Right ventricle myocardium superior (tissue), 1 donor: ENCODE measurements at places on chromosomes 2 and 18. TPM values are rescaled to one million over a fixed set of nuclear protein-coding genes. Genes with fewer than 3 reads are reported as not detected.

Gene CACNB4
- total RNA-seq = 0.46 TPM

Gene LINC00305
- not detected for total RNA-seq

Gene TTN
- 3,113 TPM for total RNA-seq

Gene FMNL2
- total RNA-seq = 6.1 TPM

DNA sequence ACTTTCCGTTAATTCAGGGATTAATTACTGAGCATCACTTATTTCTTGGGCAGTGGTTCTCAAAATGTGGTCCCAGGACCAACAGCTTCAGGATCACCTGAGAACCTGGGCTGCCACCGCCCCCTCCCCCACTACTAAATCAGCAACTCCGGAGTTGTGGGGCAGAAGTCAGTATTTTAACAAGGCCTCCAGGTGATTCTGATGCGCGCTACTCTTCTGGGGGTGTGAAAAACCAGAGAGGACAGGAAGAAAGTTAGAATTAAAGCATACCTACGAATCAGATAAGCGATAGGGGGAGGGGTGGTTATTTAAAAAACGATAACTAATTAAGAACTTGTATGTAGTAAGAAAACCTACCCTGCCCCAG lies 319 bp downstream of the ZSCAN30 start:
- DNase-seq = no peak

DNA sequence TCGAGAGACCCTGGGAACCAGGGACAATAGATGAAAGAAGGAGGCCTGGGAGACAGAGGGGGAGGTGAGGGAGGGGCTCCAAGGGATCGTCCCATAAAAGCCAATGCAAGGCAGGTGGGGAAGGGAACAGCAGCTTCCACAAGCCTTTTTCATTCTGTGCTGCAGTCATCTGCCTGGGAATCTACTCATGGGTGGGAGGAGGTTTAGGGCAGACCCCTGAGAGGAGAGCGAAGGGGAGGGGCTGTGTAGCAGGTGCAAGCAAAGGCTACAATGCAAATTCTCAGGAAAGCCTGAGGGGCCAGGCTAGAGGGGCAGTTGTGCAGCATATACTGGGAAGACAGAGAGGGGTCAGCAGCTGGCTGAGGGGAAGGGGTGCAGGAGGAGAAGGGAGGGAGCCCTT lies 135.4 kb downstream of the SETBP1 start:
- DNase-seq = no peak

DNA sequence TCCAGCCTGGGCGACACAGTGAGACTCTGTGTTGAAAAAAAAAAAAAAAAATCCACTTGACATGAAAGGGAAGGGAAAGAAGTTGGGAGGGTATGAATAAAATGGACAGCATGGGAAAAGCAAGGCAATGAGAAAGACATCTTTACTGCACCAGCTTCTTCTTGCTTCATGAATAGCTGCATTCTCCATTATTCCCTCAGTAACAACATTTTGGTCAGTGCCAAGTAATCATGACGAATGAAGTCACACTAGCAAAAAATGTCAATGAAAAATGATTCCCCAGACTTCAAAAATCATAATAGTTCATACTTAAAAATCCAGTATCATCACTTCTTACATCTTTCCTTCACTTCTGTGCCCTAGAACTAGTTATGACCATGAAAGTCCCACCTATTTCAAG lies 30.4 kb downstream of the ADAM17 start:
- DNase-seq = no peak

GRCh38 chr2:147311058-147311430 lies 533.8 kb upstream of the ACVR2A start:
- no peak for DNase-seq

DNA sequence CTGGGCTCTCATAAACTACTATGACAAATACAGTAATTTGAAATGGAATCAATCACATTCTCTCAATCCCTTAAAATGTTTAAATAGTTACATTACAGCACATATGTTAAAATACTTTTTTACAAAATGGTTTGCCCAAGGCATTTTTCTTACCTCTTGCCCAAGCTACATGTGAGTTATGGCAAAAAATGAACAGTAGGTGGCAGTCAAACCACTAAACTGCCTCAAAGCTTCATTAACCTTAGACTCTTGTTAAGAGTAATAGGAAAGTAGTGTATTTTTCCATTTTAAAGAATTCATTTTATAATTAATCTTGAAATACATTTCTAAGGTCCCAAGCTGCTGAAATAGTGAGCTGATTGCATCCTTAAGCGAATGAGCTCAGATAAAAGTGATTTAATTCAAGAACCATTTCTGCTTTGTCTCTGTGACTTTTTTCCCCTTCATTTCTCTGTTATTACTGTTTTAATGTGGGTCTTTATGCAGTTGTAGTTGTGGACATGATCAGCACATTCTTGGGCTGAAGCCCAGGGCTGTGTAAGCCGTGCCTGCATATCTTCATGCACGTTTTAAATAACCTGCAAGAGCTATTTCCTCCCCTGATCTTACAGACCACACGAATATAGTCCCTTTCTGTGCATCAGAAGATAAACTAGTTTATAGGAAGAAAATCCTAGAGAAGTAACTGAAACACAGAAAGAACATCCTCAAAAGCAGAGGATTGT lies 311.8 kb downstream of the LNPK start:
- DNase-seq = no peak

DNA sequence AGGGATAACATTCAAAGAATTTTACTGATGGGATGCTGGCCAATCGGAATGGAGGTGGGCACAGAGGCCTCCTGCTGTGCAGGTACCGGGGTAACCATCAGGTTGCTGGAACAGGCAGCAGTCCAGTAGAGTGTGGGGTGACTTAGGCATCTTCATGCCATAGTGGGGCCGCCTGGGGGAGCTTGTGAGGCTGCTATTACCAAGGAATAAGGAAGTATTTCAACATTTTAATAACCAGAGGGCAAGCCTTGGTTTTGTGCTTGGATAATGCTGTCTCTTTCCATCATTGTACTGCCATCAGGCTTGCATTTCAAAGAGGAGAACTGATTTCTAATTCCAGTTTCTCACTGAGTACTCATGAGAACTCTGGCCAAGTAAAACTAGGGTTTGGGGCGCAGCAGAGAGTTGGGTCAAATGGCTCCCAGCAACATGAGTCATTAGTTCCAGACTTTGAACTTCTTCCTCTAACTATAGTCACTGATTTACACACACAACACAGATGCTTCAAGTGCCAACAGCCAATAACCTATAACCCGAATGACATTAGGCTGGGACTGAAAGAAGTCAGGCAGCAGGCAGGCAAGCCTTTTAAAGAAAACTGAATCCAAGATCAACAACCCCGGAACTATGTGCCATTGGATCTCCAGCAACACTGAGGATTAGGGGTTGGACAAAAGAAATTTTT lies 56.1 kb upstream of the FHL2 start:
- DNase-seq = peak; percentile 58

DNA sequence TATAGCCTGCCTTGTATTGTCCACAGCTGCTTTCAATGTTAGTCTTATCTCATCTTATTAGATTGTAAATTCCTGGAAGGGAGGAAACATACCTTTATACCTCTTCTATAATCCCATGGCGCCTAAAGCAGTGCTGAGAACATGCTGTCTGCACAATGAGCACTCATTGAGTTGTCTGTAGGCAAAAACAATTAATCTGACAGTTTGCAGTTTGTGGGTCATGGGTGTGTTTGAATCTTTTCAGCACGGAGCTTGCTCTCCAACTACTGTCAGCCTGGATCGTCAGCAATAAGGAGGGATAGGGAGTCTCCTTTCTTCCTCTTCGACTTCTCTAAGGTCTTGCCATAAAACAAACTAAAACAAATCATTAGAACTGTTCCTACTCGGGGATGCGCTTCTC lies 26.5 kb upstream of the GREB1L start:
- no peak for DNase-seq

DNA sequence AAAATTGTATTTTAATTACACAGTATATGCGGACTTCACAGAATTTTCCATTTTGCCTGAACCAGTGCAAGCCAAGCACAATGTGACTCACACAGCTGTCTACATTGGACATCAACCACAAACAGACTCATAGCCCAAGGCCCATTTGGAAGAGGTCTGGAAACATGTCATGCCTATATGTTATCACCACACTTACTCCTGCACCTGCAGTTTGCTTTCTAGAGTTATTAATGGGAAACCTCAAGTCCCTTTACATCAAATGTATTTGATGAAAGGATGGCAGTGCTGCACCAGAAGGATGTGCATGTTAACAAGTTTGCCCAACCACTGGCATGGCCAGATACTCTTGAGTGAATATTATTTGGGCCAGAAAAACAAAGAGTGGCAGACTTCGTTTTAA lies 548.9 kb upstream of the CDH2 start:
- no peak for DNase-seq

DNA sequence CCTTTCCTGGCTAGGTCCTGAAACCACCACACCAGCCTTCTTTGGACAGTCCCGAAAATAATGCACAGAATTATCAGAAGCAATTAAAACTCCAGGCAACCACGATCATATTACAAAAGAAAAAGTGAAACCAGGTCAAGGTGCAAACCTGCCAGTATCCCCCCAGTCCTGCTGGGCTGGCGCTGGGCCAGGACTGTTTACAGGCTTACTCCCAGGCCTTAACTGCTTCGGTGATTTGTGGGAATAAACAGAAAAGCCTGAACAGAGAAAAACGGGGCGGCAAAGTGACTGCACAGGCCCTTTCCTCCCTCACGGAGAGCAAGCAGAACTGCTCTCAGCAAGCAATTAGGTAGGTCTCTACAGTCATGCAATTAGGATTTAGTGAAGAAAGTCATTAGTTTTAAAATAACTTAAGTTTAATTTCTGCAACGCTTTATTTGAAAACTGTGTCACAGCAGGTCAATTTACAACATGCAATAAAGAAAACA lies 1.3 kb downstream of the HDAC4 start:
- no peak for DNase-seq

DNA sequence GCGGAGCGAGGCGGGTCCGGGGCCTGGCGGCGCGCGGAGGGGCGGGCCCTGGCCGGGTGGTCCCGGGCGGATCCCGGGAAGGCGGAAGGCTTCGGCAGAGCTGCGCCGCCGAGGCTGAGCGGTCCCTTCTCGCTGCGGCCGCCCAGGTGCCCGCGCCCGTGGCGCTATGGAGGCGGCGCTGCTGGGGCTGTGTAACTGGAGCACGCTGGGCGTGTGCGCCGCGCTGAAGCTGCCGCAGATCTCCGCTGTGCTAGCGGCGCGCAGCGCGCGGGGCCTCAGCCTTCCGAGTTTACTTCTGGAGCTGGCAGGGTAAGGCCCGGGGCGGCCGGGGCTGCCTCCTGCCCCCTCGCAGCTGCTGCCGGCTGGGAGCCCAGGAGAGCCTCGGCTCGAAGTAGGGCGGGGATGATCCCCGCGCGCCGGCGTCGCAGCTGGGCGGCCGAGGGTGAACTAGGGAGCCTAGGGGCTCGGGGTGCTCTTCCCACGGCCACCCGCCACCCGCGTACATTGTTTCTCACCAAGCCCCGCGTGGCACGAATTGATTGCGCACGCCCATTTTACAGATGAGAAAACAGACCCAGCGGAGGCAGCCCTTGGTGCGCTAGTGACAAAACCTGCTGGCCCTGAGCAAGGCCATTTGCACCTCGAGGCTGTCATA lies at the start of gene SLC66A3:
SLC66A3 (plus strand) TSS at position 87 of the 655 bp plus-strand sequence; CDS start at position 167, 80 bp downstream.
- peak; percentile 92 for DNase-seq

- DNase-seq = no peak
Measured at GRCh38 chr18:13982126-13982525, 66.8 kb upstream of the MC2R start.

DNA sequence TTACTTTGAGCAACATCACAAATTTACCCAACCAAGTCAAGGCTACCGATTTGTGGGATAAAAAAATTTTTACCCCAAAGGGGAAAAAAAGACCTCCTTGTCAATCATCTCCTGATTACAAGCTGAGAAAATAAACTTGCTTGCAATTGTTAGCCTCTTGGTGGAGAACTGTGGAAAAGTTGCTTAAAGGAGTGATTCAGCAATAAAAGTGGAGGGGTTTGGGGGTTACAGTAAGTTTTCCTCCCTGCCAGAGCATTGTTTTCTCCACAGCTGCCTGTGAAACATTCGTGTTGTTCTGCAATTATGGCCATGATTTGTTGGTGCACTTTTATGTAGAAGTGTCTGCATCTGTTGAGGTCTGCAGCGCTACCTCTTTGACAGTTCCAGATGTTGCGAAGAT lies 82.6 kb downstream of the EN1 start:
- DNase-seq = no peak

- peak; percentile 43 for DNase-seq
Measured at GRCh38 chr2:16717477-16717876, 51.8 kb upstream of the CYRIA start.

DNA sequence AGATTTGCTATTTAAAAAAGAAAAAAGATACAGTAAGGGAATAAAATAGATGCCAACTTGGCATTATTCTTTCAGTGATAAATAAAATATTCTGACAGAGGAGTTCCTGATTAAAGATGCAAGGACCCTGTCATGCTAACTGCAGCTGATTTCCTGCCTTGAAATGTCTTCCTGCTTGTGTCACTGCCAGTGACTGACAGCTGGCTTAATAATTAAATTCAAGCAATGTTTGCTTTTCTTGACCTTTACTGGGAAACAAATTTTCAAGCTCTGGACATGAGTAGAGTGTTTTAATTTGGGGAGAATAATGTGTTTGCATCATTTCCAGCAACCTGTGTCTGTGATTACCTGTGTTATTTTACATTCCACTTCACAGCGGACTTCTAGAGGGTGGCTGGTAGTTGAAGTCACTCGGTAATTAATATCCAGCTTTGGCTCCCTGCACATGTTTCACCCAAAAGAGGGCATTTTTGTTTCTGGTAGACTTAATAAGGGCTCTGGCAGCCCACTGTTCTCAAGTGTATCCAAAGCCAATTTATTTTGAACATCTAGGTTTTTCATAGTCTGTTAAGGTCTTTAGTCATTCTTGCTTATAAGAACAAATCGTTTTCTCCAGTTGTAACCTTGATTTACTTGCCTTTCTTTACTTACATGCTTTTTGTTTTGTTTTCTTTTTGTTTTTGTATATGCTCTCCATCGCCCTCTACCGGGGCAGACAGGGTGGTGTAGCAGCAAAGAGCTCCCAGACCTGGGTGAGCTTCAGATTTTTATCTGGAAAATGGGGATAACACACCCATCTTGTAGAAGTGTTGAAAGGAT lies 48.5 kb upstream of the PROKR1 start:
- DNase-seq = peak; percentile 46

DNA sequence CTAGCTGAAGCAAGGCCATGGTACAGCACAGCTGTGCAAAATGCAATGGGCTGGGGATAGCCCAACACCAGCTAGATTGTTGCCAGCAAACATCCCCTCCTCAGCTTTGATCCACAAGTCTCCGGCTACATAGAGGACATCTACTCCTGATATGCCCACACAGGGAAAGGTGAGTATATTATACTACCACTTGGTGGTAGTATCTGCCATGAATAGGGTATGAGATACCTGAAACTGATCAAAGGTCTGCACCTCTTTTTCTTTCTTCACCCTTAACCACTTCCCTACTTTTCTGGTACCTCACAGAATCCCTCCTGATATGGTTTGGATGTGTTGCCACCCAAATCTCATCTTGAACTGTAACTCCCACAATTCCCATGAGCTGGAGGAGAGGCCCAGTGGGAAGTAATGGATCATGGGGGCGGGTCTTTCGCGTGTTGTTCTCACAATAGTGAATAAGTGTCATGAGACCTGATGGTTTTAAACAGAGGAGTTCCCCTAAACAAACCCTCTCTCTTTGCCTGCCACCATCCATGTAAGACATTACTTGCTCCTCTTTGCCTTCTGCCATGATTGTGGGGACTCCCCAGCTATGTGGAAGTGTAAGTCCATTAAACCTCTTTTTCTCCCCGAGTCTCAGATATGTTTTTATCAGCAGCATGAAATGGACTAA lies 279.6 kb downstream of the TXNL1 start:
- no peak for DNase-seq
